Fibroblast of skin of back (primary cell): ENCODE measurements at places on chromosomes 13 and 19.

- DNase-seq = no peak
Observed at GRCh38 chr13:51931606-51932005, 69.8 kb downstream of the CCDC70 start.

- no peak for DNase-seq
Observed at GRCh38 chr19:8120636-8121480, 28.5 kb downstream of the FBN3 start.

DNA sequence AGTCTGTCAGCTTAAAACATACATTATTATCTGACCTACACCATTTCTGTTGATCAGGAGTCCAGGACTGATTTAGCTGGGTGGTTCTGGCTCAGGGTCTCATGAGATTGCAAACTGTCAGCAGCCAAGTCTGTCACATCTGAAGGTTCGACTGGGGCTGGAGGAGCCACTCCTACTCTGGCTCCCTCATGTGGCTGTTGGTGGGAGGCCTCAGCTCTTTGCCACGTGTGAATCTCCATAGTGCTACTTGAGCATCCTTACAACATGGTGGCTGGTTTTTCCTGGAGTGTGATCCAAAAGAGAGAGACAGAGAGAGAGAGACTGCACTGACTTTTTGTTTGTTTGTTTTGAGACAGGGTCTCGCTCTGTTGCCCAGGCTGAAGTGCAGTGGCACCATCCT lies 63.6 kb upstream of the NFIC start:
- no peak for DNase-seq

GRCh38 chr19:52638601-52639000 lies 446 bp upstream of the ZNF83 start:
- DNase-seq = no peak

DNA sequence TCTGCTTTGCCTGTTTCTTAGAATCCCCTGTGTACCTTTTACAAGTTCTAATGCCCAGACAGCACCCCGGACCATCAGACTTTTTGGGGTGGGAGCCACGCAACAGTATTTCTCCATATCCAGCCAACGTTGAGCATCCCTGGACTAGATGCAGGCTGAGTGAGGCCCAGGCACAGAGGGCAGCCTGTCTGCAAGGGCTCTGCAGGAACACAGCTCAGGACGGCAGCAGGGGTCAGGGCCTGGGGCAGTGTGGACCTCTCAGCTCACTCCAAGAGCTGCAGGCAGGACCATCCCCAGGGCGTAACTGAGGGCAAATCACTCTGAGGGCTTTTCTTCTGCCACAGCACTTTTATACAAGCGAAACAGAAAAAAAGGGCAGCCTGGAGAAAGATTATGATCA lies 95.8 kb downstream of the DNAJC15 start:
- DNase-seq = no peak

GRCh38 chr13:25037057-25037813 lies 58.7 kb upstream of the PABPC3 start:
- peak; percentile 57 for DNase-seq

- DNase-seq = no peak
Observed at GRCh38 chr13:58480061-58480460, 848.5 kb downstream of the PCDH17 start.
